Stimulated activated CD4-positive, alpha-beta T cell treated with anti-CD3 and anti-CD28 coated beads, Interleukin-4, amount 100 ng/mL, for 1 hour (primary cell): ENCODE measurements at places on chromosomes 12 and 14.

- no peak for DNase-seq
These were observed 14.4 kb upstream of the CCER1 start for GRCh38 chr12:90969346-90969745.

DNA sequence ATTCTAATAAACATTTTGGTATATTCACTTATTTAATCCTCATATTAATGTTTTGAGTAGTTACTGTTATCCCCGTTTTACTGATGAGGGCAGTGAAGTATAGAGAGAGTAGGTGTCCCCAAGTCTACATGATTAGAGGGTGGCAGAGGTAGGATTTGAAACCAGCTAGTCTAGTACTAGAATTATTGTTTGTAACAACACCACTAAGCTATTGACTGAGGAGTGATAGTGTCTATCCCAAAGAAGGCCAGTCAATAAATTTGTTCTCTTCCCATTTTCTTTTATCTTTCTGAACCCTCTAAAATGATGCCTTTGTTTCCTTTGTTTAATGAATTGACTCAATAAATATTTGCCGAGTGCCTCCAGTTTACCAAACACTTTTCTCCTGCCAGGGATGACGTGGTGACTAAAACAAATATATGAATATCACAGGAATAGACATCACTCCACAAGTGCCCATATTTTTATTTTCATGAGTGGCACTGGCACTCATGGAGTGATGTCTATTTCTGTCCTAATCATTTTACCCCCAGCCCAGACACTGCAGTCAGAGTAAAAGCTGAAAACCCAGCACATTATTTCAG lies 247.5 kb downstream of the SLC16A7 start:
- DNase-seq, result no peak

- DNase-seq, result no peak
These were observed 319.4 kb downstream of the CACNA1C start for GRCh38 chr12:2372178-2372577.

DNA sequence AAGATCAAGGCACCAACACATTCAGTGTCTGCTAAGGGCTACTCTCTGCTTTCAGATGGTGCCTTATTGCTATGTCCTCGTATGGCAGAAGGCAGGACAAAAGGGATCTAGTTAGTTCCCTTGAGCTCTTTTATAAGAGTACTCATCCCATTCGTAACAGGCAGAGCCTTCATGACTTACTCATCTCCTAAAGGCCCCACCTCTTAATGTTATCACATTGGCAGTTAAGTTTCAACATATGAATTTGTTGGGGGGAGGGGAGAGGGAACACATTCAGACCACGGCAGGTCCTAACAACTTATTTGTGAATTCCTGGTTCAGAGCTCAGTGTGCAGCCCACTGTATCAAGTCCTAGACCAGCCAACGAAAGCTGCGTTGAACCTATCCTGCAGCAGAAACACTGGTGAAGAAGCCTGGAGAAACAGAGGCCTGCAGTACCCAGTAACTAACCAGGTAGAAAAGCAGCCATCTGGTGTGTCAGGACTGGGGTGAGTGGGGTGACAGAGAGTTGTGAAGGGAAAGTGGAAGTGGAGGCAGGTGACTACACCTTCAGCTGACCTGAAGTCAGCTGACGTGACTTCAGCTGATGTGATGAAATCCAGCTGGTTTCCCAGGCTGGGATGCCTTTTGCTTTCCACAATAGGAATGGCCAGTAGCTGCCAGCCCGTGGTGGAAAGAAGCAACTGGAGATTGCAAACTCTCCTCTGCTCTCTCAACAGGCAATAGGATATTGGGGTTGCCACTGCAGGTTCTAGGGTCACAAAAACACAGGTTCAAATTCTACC lies 101.6 kb upstream of the PLXNC1 start:
- DNase-seq, result no peak

DNA sequence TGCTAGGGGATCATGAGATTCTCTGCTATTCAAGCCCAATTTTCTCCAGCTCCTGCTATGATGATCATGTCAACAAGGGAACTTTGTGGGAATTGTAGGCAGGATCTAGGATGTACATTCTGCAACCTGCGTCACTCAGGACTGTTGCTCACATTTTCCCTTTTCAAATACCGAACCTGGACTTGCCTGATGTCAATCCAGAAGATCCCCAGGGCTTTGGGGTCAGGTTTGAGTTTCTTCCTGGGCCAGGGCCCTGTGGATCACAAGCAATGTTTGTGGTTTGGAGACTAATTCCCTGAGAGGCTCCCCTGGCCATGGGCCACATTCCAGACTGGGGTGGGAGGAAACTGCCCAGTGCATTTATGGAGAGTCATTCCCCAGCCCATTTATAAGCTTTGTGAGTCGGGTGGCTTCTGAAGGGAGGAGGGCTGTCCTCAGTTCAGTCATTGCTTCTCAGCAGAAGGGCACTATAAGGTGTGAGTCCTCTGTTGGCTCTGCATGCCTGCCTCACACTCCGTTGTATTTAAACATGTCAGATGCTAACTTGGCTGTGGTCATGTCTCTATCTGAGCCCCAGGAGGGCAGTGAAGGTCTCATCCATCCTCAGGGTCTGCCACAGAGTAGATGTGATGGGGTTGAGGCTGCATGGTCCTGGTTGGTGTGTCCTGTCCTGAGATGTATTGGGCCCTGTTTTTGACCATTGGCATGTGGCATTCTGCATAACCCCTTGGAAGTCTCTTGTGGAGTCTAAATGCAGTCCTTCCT lies 6.5 kb downstream of the KRT86 start:
- DNase-seq, result no peak

DNA sequence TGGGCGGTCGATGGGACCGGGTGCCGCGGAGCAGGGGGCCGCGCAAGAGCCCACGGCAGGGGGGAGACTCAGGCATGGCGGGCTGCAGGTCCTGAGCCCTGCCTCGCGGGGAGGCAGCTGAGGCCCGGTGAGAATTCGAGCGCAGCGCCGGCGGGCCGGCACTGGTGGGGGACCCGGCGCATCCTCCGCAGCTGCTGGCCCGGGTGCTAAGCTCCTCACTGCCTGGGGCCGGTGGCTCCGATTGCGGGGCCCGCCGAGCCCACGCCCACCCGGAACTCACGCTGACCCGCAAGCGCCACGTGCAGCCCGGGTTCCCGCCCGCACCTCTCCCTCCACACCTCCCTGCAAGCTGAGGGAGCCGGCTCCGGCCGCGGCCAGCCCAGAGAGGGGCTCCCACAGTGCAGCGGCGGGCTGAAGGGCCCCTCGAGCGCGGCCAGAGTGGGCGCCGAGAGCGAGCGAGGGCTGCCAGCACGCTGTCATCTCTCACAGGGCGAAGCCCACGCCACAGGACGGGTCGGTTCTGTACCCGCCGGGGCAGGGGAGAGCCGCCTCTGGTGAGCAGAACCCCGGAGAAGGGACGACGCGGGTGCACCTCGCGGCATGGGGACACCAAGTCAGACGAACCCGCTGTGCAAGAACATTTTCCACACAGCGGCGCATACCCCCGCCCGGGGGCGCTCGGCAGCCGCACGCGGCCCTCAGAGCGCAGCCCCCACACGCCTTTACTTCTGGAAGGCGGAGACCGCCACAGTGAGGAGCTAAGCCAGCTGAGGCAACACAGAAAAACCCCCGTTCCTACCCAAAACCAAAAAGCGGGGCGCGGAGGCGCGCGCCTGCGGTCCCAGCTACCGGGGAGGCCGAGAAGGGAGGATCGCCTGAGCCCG lies 1.2 kb upstream of the SIVA1 start:
- DNase-seq, result no peak

DNA sequence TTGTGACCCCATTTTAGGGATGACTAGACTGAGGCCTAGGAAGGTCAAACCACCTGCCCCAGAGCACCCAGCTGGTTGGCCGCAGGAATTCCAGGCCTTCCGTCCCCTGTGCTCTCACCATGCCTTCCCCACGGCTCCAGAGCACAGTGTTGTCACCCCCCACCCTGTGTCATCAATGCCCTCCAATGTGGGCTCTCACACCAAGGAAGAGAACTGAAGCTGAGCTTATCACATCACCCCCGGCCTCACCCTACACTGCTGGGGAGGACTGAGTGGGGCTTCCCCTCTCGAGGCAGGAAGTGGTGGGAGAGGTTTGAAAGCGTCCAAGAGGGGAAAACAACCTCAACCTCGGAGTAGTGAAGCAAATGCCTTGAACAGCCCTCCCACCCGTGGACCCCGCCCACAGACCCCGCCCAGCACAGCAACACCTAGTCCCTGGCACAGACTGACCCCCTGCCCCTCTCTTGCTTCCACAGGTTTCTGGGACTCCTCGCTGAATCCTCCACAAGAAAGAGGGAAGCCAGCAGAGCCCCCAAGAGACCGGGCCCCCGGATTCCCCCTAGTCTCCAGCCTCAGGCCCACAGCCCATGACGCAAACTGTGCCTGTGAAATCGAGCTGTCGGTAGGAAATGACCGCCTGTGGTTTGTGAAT lies 97.2 kb downstream of the LGMN start:
- DNase-seq, result peak; percentile 73

- no peak for DNase-seq
These were observed 17.9 kb downstream of the KRT76 start for GRCh38 chr12:52759218-52759617.

DNA sequence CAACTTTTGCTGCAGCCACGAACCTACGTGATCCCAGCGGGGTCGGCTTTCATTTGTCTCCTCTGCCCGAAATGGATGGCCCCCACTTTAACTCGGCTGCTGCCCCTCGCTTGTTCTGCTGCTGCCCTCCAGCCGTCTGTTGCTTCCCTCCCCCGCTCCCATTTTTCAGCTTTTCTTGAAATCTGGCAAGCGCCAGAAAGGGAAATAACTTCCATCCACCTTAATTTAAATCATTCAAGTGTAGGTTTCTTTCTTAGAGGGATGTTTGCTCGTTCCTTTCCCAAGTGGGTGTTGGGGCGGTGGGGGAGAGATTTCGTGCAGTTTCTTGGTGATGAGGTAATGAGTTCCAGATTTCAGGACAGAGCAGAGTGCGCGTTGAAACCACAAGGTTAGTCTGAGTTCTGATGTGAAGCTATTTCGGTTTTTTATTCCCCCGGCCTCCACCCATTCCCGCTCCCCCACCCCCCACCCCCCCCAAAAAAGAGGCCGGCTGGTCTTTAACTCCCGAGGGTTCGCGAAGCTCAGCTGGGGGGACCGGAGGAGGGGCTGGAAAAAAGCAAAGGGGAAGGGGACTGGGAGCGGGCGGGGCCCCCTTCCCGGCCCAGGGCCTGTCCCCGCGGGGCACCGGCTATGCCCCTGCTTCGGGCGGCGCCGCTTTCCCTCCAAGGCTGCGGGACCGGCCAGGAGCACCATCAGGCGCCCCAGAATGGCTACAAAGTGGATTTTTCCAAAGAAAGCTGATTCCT lies 2.2 kb upstream of the ZFP36L1 start:
- peak; percentile 62 for DNase-seq
